Suprapubic skin (tissue), 4 donors: ENCODE measurements at places on chromosomes 16 and 17.

GRCh38 chr16:1530349-1530882, 3.0 kb upstream of the TMEM204 start:
- DNase-seq: no peak

GRCh38 chr17:68341482-68341881, 50.2 kb downstream of the ARSG start:
- DNase-seq: no peak

GRCh38 chr17:7393613-7394451, 493 bp downstream of the PLSCR3 start:
- no peak for DNase-seq

GRCh38 chr16:17414421-17414820, 56.3 kb downstream of the XYLT1 start:
- DNase-seq: no peak

GRCh38 chr17:79831265-79832217, 7.7 kb downstream of the CBX4 start:
- no peak for DNase-seq

DNA sequence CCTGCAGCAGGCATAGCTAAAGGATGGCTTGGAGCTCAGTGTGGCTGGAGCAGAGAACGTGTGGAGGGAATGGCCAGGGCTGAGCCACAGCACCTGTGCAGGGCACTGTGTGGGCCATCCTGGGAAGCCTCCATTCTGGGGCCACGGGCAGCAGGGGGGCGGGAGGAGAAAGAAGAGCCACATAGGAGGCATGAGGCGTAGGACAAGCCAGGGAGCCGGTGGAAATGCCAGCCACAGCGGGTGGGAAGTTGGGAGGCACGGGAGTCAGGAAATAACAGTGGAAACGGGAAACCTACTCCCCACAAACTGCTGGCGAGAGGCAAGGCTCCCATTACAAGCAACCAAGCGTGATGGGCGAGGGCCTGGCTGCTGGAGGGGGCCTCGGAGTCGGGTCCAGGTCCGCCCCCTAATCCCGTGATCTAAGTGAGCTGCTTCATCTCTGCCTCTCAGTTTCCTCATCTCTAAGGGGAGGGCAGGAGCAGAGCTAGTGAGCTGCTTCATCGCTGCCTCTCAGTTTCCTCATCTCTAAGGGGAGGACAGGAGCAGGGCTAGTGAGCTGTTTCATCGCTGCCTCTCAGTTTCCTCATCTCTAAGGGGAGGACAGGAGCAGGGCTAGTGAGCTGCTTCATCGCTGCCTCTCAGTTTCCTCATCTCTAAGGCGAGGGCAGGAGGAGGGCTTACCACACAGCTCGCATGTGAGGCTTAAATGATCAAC, 104.9 kb downstream of the ADCY9 start:
- DNase-seq: no peak
